ENCODE measurements at places on chromosomes 2 and 18.

DNA sequence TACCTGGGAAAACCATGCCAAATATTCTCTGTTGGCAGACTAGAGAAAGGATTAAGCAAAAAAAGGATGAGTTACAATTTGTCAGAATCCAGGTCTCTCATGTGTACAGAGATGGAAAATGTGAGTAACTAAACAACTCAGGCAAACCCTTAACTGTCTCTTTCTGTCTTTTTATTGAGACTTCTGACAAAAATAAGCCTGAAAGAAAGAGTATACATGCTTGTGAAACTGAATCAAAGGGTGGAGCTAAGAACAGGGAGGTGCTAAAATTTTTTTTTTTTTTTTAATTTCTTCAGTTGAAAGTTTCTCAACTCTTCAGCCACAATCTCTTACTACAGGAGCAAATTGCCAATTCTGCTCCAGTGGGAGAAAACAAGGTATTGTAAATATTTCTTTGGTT, at the start of gene SERPINB10:
Gene SERPINB10, plus strand, starts transcription at position 295 of the 400 bp plus-strand sequence. CDS start 7,553 bp downstream, outside the sequence.
- no peak for DNase-seq

DNA sequence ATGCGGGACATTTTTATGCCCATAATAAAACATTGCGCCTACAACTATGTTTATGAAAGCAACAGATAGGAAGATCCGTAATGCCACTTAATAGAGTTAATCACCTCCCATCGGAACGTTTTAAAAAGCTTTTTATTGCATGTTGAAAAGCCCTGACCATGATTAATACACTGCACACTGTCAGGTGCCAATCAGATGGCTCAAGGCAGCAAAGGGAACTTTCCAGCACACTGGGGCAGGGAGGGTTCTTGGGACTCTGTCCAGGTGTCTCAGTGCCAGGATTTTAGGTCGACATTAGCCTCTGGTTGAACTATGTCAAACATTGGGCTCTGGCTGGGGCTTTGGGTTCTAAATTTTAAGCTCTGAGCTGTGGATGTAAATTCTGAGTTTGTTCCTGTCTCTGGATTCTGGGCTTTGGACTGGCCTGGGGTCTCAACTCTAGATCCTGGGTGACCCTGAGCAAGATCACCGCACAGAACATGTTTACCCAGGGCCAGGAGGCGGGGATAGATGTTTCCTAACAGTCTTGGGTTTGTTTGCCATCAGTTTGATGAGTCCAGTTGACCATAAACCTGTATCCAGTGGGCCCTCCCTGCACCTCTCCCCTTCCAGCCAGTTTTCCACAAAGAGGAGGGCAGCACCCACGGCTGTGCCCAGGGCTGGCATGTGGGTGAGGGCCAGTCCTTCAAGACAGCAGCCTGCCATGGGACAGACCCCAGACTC, 262.7 kb downstream of the ATAD2B start:
- no peak for DNase-seq

DNA sequence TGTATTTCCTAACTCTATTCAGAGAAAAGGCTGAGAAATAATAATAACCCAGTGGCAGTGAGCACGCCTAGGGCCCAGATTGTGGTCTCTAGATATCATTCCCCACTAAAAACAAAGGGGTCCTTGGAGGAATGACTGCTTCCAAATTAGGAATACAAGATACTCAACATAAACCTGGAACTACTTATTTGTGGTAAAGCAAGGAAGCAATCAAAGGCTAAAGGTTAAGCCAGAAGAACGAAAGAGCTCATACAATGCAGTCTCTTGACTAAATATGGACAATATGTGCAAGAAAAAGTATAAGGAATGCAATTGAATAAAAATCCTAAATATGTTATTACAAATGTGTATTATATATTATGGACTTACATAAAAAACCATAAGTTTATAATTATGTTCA, 253.5 kb upstream of the NRP2 start:
- DNase-seq: no peak

DNA sequence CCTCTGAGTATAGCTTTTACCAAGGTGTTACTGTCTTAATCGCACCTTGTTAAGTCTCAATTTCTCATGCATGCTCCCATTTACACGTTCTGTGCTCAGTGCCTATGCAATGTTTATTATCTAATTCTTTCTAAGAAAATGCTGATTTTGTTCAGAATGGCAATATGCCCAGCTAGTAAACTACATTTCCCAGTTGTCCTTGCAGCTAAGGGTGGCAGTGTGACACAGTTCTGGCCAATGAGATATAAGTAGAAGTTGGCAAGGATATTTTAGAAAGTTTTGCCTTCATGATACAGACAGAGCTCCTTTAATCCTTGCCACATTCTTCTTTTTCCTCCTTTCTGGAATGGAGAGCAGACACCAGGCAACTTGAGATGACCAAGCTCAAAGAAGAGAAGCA, 45.3 kb downstream of the POLE4 start:
- no peak for DNase-seq

GRCh38 chr2:106642679-106643078, 155.5 kb downstream of the CD8B2 start:
- DNase-seq: no peak

DNA sequence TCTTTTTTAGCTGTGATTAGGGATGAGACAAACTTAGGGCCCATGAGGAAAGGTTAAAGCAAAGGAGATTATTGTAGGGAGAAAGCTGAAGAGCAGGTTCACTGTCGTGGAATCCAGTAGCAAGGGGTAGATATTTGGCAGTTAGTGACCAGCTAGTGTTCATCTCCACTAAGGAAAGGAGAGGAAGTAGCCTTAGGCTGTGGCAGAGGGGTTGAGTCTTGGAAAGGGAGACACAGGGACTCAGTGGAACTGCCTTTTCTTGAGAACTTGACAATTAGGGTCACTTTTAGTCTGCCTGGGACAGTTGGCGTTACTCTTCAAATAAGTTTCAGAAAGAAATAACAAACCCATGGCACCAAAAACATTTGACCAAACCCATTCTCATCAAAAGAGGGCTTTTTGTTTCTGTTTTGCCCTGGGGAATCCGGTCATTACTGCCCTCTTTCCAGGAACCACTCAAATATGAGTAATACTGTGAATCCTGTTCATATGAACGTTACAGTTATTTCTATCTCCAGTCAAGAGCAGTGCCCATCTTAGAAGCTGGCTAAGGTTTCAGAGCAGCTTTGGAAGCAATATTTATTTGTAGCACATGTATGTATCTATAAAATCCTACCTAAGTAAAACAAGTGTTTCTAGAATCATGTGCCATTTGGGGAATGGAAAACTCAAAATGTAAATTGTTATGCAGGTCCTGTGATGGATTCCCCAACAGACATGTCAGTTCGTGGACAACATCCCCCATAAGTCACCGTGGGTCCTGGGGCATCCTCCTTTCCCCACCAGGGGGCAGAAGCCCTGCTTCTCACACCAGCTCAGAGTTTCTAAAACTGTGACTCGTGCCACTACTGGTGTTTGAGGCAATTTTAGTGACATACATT, 77.3 kb upstream of the PHLPP1 start:
- DNase-seq: peak; percentile 58

GRCh38 chr18:39840856-39841481, 2114.1 kb upstream of the PIK3C3 start:
- DNase-seq: no peak

DNA sequence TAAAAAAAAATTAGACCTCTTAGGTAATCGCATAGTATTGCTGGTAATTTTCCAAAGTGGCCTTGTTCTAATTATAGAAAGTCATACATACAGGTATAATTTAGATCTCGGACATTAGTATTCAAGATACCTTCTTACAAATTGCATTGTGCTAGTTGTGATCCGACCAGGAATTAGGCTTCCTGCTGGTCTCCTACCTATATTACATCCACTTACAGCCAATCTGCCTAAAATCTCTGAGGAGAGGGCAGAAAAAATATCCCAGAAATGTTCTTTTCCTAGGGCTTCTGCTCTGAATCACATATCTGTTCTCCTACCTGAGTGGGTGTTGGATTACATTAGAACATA, 314.7 kb upstream of the GULP1 start:
- no peak for DNase-seq

DNA sequence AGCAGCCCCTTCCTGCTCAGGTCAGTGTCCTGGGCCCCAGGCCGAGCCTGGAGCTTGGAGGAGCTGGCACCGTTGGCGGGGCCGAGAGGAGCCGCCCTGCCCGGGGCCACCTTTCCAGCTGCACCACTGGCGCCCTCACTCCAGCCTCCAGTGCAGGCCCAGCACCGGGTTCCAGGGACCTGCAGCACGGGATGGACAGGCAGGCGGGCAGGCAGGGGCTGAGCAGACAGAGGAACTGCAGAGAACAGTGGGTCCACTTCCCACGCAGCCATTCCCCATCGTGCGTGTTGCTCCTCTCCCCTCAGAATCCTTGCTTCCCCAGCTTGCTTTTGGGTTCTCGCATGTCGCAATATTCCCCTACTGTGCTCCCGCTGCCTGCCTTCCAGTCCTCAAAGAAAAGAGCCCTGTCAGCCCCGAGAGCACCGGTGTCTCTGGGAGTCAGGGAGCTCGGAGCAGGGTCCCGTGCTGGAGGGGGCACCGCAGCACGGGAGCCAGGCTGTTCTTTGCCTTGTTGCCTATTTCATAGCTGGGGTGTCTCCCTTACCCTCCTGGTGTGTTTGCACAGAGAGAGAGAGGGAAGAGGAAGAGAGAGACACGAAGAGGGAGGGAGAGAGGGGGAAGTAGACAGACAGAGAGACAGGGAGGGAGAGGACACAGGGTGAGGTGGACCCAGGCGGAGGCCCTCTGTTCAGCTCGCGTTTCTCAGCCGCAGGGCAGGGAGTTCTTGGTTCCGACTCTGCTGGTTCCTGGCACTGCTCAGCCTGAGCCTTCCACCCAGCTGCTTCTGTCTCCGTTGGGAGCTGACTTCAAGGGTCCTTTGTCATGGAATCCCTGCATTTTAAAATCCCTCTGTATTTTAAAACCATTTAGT, 126.0 kb downstream of the MBP start:
- no peak for DNase-seq

GRCh38 chr2:120398051-120398995, 52.4 kb downstream of the INHBB start:
- DNase-seq: no peak

- no peak for DNase-seq
Observed at GRCh38 chr2:239482778-239483712, 82.2 kb upstream of the HDAC4 start.

DNA sequence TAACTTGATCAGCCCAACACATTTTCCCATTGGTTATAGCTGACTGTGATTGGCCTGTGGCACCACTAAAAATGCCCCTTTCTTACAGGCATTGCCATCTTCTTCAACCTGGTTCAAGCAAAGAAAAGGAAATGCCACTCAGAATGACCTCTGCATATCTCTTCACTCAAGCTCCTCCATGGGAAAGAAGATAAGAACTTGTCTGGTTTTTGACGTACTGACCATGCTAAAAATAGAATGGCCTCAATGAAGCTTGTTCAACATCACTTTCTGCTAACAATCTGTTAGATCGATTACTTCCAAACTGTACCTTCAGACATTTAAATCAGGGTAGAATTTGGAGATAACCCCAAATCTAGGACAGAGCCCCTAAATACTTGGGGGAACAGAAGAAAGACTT, 109.5 kb downstream of the CABYR start:
- DNase-seq: no peak

- no peak for DNase-seq
Observed at GRCh38 chr2:1881998-1882397, 137.7 kb upstream of the PXDN start.

GRCh38 chr2:238104226-238104690, 4.1 kb downstream of the ESPNL start:
- no peak for DNase-seq

DNA sequence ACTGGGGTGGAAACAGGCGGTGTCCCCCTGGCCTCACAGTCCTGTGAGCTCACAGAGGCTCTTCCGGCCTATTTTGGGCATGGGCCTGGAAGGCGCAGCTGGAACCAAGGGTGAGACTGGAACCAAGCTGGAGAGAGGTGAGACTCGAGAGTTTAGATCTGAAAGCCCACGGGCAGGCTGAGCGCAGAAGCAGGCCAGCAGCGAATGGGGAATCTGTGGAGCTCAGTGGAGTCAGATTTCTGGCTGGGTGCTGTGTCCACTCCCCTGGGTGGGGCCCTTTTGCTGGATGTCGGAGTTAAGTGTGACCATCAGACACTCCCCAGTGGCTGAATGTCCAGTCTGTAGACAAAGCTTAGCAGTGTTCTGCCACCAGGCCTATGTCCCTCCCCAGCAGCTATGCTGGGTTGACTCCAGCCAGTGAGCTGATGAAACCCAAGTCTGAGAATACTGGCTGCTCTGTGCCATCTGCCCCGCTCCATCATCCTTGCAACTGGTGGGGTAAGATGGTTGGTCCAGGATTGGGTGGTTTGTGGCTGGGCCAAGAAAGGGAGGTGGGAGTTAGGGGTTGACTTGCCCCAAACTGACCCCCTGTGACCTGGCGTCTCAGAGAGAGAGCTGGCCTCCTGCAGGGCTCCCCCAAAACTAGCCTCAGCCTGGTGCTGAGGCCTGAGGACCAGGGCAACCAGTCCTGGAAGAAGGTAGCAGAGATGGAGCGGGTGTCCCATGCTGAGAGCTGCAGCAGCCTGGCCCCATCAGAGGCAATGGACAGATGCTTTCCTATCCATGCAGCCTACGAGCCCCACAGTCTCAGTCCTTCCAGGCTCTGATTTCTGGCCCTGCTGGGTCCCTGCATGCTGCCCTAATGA, 34.4 kb downstream of the CYP26B1 start:
- DNase-seq: no peak

GRCh38 chr2:55786280-55786679, 92.6 kb upstream of the PNPT1 start:
- no peak for DNase-seq

DNA sequence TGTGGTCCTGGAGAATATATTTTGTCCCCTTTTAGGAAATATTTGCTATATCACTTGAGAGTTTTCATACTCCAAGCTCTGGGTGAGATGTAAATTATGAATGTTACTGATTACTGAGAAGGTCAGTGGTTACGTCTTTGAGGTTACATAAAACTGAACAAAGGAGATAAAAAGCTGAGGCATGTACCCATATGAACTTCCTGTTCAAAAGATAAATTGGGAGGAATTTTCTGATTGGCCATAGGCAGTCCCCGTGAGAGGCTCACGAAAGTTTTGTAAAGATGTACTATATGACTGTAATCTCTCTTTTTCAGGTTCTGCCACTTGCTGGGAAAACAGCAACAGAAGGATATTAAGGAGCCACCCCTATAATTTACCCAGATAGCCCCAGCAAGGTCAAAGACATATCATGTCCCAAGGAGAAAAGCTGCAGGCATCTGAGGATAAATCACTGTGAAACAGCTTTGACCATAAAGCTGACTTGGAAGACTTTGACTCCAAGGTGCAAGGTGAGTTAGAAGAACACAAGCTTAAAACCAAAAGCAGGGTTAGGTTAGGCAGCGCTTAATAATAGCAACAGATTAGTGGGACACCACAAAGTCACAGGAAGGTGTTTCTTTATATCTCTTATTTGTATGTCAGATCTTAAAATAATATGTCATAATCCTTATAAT, 90.4 kb downstream of the OSBPL6 start:
- DNase-seq: no peak

DNA sequence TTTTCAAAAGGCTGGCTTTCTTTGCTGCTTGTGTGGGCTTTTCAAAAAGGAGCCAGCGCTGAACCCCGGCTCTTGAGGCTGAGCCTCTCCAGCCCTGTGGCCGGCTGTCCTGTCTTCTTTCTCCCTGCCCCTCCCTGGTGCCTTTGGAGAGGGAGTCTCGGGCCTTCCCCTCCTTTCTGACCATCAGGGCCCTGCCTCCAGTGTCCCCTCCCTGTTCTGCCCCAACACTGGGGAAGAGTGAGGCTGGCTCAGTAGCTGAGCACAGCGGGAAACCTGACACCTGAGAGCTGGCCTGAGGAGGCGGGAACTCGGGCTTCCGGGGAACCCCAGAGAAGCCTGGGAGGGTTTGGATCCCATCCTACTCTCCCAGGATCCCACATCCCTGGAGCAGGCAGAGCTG, 232.1 kb downstream of the LOXHD1 start:
- DNase-seq: no peak
